Activated CD4-positive, alpha-beta T cell treated with anti-CD3 and anti-CD28 coated beads, Interleukin-2, amount 50 U/mL, for 4 hours (primary cell): ENCODE measurements at places on chromosomes 2 and 18.
A peak's percentile ranks its signal among the peaks of the same experiment; 100 is the strongest.

DNA sequence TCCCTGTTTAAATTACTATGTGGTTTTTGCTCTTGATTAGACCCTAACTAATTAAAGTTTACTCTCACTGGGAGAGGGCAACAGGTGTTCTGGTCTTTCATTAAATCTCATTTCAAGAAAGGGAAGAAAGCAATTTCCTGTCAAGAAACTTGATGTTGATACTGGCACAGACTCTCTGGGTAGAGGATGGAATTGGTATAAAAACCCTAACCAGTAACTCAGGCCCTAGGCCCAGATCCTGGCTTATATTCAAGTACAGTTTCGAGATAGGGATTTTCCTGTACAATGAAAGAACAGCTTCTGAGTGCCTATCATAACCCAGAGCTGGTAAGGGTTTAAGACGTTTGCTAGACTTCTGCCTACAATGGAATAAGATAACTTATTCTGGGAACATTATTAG is 61.6 kb upstream of the ACYP2 start:
- DNase-seq = no peak

GRCh38 chr2:237235383-237236095 is 149.8 kb downstream of the COPS8 start:
- no peak for DNase-seq

GRCh38 chr2:159755788-159756187 is 42.2 kb downstream of the CD302 start:
- DNase-seq = no peak

- DNase-seq = no peak
Observed at GRCh38 chr2:168354499-168354898, 101.6 kb upstream of the CERS6 start.

- DNase-seq = no peak
Observed at GRCh38 chr2:146004462-146004861, 1484.5 kb upstream of the ZEB2 start.

GRCh38 chr2:219562049-219563020 is 9.0 kb downstream of the OBSL1 start:
- no peak for DNase-seq

GRCh38 chr2:98569197-98569793 is 39.0 kb downstream of the COA5 start:
- peak; percentile 64 for DNase-seq

- no peak for DNase-seq
Observed at GRCh38 chr2:2898744-2899143, 478.9 kb downstream of the EIPR1 start.

GRCh38 chr18:22423878-22424564 is 6.3 kb upstream of the CTAGE1 start:
- no peak for DNase-seq

DNA sequence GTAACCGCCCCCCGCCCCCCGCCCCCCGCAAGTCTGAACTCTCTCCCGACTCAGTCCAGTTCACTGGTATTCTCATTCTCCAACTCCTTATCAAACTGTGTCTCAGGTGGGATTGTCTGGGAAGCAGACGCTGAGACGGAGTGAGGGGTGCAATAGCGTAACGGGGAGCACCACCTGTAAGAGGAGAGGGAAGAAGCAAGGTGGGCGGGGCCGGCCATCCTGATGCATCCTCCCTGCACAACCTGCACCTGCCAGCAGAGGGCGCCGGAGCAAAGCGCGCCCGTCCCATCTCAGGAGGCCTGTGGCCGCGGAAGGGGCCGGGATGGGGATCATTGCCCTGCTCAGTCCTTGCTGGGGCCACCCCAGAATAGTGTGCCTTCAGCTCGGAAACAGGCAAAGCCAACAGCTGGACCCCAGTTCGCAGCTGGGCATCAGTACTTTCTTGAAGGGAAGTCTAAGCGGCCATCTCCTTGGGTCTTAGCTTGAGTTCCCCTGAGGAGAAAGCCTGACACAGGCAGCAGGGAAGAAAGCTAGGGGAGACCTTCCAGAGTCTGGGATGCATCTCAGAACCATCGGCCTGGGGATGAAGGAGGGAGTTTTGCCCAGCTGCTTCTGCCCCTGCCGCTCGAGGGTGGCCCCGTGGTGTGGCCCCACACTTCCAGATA is 208.0 kb downstream of the TFCP2L1 start:
- DNase-seq = peak; percentile 42

- no peak for DNase-seq
Observed at GRCh38 chr2:145740302-145740701, 1220.4 kb upstream of the ZEB2 start.

GRCh38 chr2:224046752-224047151 is 7.7 kb upstream of the SERPINE2 start:
- DNase-seq = no peak

- DNase-seq = no peak
Observed at GRCh38 chr2:152594022-152594766, 123.1 kb downstream of the PRPF40A start.

DNA sequence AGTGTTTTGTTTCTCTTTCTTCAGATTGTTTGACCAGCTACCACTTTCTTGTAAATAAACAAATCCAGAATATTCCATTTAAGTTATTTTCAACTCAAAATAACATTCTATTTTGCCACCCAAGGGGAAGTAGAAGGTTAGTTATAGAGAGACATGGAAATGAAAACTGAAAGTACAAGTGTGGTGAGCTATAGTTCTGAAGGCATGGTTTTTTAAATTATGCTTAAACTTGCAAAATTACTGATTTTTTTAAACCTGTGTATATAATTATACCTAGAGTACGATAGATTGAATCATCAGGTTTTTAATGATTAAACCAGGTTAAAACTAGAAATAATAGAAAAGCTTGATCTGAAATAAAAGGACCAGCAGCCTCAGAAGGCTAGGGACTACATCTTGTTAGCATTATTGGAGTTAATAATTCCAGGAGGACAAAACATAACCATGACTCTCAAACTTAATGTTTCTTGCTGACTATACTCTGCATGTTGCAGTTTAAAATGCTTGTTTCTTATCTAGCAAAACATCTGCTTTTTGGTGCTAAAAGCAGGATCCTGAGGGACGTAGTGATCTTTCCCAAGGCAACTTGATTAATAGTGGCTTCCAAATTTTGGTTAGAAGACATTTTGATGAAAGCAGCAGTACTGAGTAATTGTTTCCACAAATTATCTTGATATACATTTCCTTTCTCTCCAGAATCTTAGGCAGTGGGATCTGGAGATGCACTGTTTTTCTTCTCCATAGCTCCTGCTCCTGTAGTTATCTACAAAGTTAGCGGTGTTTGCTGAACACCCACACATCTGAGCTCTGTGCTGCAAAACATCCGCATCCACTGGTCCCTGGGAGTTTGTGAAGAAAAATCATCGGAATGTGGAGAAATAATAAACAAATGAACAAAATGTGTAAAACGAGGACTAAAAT is 327.2 kb upstream of the PKDCC start:
- no peak for DNase-seq

GRCh38 chr2:10043906-10044601 is 704 bp downstream of the KLF11 start:
- DNase-seq = peak; percentile 85

DNA sequence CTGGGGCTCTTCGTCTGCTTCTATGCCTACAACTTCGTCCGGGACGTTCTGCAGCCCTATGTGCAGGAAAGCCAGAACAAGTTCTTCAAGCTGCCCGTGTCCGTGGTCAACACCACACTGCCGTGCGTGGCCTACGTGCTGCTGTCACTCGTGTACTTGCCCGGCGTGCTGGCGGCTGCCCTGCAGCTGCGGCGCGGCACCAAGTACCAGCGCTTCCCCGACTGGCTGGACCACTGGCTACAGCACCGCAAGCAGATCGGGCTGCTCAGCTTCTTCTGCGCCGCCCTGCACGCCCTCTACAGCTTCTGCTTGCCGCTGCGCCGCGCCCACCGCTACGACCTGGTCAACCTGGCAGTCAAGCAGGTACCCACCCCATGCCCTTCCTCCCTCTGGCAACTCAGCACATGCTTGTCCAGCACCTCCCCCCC is 24.2 kb downstream of the STEAP3 start:
- no peak for DNase-seq

GRCh38 chr2:156625360-156626170 is 189.4 kb downstream of the GPD2 start:
- DNase-seq = no peak

DNA sequence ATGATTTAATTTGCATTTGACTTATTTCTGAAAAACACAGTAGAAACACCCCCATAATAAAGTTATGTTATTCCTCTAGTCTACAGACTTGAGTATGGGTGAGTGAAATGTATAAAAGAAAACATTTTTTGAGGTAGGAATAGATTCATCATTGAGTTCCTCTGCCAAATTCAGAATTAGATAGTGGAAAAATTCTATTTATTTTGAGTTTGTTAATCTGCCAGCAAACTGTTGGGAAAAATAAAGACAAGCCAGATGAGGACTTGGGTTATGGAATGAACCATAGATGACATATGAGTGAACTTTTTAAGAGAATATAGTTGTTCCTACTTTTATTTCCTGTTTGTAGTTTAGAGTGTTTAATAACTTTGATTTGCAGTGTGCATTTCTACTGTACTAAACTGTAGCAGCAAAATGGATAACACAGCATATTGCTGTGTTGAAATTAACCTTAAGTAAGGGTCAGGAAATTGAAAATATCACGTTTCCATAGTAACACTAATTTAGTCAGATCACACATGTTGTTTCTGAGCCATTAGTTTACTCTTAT is 35.6 kb upstream of the PNPT1 start:
- no peak for DNase-seq

- DNase-seq = no peak
Observed at GRCh38 chr18:80198994-80199748, 48.1 kb downstream of the PARD6G start.

DNA sequence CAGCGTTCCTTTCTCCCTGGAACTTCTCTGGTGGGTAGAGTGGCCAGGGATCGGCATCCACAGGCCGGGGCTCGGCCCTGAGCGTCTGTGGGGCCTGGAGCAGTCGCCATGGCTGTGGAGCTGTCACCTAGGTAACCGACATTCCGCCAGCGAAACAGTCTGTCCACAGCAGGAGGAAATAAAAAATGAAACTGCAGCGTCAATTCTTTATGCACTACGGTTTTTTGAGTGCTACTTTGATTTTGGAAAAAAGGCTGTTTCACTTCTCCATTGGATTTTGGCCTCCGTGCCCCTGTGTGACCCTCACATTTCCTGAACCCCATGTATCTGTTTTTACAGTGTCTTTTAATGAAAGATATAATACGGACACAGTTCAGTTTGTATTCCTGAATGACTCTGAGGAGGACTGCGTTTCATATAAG is 163.4 kb downstream of the LDLRAD4 start:
- no peak for DNase-seq

GRCh38 chr2:239078128-239078924 is 230.4 kb downstream of the TWIST2 start:
- DNase-seq = no peak

DNA sequence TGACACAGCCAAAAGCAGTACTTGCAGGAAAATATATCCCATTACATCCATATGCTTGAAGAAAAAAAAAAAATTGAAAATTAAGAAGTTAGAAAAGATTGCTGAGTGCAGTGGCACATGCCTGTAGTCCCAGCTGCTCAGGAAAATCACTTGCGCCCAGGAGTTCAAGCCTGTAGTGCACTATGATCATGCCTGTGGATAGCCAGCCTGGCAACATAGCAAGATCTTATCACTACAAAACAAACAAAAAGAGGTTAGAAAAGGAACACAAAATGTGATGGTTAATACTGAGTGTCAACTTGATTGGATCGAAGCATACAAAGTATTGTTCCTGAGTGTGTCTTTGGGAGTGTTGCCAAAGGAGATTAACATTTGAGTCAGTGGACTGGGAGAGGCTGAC is 361.9 kb downstream of the NYAP2 start:
- DNase-seq = no peak

GRCh38 chr18:56962322-56962721 is 184.6 kb upstream of the BOD1L2 start:
- DNase-seq = no peak

DNA sequence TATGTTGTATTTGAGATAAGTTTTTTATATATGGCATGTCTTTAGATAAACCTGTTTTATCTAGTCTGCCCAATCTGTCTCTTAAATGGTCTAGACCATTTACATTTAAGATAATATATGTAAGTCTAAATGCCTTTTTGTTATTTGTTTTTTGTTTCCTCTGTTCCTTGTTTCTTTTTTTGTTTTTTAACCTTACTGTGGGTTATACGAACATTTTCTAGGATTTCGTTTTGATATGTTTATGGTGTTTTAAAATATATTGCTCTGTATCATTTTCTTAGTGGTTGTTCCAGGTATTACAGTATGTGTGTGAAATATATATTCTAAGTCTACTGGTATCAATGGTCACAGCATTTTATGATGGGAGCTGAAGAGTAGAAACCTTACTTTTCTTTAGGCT is 13.3 kb downstream of the BCL2L11 start:
- no peak for DNase-seq

DNA sequence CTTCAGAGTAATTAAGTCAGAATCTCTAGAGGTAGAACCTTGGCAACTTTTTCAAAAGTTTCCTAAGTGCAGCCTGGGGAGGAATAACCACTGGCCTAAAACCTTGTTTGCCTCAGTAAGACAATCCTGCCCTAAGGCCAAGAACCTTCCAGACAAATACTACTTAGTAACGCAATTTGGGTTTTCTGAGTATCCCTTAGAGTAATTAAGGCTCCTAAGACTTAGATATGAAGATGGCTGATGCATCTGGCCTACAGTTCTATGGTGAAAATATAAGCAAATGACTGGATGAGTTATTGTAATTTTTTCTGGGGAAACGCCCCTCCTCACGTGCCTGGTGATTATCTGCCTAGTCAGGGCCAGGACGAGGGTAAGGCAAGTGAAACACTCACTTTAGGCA is 95.7 kb upstream of the DLX2 start:
- no peak for DNase-seq

DNA sequence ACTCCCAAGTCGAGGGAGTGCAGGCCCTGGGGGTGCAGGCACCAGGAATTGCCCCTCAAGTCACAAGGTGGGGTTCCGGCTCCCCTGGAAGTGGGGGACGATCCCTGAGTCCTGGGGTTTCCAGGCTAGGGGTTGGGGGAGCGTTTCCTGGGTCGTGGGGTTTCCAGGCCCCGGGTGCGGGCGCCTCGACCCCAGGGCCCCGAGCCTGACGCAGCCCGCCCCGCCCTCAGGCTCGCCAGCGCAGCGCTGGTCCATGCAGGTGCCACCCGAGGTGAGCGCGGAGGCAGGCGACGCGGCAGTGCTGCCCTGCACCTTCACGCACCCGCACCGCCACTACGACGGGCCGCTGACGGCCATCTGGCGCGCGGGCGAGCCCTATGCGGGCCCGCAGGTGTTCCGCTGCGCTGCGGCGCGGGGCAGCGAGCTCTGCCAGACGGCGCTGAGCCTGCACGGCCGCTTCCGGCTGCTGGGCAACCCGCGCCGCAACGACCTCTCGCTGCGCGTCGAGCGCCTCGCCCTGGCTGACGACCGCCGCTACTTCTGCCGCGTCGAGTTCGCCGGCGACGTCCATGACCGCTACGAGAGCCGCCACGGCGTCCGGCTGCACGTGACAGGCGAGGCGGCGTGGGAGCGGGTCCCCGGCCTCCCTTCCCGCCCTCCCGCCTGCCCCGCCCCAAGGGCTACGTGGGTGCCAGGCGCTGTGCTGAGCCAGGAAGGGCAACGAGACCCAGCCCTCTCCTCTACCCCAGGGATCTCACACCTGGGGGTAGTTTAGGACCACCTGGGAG is 12.0 kb downstream of the SIGLEC15 start:
- no peak for DNase-seq

GRCh38 chr2:135997380-135997779 is 12.0 kb upstream of the DARS1 start:
- DNase-seq = no peak

- DNase-seq = no peak
Observed at GRCh38 chr2:115294999-115295398, 852.6 kb downstream of the DPP10 start.
